ENCODE measurements at places on chromosomes 3 and 15.

DNA sequence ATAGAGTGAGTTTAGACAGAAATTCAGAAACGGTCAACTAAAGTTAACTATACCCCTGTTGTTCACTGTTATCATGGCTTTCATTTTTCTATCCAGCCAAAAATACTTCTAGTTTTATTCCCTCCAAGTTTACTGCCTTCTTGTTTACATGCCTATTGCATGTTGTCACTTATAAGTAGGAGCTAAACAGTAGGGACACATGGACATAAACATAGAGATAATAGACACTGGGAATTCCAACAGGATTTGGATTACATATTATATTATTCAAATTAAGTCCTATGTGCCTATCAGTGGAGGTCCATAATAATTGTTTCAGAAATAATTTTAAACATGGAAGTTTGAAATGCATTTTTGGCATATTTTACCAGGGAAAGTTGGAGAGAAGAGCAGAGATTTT is 269.1 kb upstream of the ZNF717 start:
- DNase-seq, result no peak

DNA sequence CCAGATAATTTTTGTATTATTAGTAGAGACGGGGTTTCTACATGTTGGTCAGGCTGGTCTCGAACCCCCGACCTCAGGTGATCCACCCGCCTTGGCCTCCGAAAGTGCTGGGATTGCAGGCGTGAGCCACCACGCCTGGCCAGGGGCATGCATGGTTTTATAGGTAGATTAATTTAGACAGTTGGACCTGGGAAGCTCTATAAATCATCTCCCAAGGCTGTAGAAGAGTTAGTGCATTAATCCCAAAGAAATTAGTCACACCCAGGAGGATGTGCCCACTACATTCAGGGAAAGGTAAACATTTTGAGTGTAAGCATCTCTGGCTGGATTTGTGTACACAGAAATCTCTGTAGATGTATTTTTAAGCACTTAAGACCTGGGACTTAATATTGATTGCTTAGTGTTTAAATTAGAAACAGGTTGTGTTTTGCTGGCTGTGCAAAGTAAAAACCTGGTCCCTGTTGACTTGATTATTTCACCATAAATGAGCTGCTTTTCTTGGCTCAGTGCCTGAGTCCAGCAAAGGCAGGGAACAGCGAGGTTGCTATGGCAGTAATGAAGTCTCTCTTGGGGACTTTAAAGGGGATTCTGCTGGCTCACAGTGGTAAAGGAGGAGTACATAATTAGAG is 19.2 kb downstream of the EXOSC7 start:
- peak; percentile 54 for DNase-seq

DNA sequence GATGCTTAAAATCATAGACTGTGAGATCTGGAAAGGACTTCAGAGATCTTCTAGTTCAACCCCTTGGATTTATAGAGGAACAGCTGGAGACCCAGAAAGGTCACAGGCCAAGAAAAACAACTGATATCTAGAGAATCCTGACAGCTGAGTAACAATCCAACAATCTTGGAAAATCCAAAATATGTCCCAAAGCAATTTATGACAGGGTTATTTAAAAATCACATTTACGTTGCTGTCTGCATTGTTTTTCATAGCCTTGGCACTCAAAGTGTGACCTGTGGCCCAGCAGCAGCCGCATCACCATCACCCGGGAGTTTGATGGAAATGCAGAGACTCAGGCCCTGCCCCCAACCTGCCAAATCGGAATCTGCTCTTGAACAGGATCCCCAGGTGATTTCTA is 78.8 kb downstream of the FBN1 start:
- no peak for DNase-seq

DNA sequence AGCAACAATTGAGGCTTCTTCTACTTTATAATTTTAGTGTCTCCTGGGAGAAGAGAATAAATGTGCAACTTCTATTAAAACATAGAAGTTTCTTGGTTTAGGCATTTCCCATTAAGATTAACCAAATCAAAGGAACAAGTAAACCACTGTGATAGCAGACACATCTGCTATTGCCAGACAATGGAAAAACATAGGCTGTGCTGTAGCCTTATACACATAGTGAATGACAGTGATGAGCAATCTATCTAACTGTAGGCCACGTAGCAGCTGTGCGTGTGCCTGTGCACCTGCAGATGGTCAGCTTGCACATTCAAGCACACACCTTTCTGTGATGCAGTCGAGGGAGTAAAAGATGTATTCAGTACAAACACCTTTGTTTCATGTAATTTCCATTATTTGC is 32.7 kb downstream of the GNB4 start:
- no peak for DNase-seq

DNA sequence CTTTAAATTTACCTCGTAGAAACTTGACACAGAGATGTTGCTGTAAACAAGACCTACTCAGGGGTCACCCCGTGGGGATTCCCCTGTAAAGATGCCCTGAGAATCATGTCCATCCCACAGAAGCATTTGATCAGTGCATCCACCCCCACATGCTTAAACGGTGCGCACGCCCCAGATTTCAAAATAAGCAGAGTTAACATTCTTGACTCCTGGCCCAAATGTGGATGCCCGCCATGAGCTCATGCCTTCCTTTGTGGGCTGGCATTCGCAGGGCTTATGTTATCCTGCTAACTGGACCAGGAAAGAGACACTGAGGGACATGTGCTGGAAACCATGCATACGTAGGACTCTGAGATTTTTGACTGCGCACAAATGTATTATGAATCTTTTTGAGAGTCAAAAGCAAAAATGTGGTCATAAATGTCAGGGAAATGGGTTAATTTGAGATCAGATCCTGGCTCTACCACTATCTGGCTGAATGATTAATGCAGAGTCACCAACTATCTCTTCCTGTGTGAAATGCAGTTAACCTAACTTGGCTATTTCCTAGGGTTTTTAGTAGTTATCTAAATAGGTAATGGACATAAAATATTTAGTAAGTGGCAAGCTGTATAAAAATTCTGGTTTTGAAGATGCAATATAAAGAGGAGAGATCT is 9.1 kb upstream of the TP63 start:
- no peak for DNase-seq

- no peak for DNase-seq
These were observed 105.1 kb upstream of the SLC6A6 start for GRCh38 chr3:14297305-14297704.

DNA sequence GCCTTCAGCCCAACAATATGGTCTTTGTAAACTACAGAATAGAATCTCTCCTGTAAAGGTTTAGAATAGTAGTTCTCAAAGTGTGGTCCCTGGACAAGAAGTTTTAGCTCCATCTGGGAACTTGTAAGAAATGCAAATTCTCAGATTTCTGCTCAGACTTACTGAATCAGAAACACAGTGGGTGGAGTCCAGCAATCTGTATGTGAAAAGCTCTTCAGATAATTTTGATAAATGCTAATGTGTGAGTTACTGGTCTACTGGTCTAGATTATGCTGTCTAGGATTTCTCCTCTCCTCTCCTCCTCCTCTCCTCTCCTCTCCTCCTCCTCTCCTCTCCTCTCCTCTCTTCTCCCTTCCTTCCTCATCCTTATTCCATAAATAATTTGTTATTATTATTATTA is 57.5 kb downstream of the RBMS3 start:
- DNase-seq, result no peak

GRCh38 chr3:106765342-106765741 is 611.9 kb upstream of the CCDC54 start:
- no peak for DNase-seq

DNA sequence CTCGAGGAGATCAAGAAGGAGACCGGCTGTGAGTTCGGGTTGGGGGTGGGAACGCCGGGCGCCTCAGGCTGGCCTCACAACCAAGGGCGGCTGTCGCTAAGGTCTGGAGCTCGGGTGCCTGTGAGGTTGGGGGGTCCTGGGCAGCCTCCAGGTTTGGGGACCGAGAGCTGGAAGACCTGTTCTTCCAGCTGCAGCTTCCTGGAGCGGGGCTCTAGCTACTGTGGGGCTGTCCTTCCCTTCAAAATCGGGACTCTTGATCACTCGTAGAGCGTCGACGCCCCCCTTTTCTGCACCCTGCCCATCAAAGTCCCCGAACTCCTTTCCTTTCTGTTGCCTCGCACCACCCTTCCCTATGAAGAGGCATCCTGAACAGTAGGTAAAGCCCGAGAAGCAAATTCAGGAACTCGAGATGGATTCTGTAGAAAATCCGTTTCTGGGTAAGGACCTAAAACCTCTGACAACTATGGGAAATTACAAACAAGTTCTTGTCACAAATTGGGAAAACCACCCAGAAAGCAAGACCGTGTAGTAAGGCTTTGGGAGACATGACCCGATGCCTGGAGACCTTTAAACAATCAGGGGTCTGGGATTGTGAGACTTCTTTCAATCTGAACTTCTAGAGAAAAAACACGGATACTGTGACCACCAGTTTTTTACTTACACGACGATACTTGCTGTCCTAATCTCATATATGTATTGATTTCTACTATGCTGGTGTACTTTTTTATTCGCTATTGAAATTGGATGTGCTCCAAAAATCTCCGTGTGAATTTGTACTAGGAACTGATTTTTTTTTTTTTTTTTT is 556 bp downstream of the CHP1 start:
- DNase-seq, result peak; percentile 28

DNA sequence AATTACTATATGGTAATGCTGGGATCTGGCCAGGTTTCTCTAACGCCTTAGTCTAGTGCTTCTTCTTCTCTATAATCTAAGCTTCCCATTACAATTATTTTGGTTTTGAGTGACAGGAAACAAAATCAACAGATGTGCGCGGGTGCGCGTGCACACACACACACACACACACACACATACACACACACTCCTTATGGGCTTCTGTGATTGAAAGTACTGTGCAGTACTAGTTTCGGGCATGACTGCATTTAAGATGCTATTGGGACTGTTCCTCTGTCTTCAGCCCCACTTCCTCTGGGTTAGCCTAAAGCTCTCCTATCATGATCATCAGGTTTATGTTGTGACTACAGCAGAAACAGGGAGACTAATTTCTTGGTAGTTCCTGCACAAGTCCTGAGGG is 32.2 kb downstream of the EPHB1 start:
- DNase-seq, result no peak

GRCh38 chr15:94294556-94294955 is 63.2 kb downstream of the MCTP2 start:
- peak; percentile 17 for DNase-seq

DNA sequence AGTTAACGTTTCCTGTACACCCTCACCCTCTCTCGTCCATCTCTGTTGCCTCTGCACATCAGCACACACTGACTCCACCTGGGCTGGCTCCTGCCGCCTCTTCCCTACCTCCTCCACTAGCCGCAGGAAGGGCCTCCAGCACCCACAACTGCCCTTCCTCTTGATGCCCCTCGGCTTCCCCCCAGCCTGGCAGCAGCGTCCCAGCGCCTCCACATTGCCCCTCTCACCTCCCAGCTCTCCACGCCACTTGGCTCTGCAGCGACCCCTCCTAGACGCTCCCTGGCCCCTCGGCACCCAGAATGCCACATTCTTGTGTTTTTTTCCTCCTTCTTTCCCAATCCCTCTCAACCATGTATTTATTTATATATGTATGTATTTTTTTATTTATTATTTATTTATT is 73.6 kb downstream of the ST8SIA2 start:
- no peak for DNase-seq

- DNase-seq, result no peak
These were observed 15.2 kb downstream of the NRROS start for GRCh38 chr3:196654735-196655090.

DNA sequence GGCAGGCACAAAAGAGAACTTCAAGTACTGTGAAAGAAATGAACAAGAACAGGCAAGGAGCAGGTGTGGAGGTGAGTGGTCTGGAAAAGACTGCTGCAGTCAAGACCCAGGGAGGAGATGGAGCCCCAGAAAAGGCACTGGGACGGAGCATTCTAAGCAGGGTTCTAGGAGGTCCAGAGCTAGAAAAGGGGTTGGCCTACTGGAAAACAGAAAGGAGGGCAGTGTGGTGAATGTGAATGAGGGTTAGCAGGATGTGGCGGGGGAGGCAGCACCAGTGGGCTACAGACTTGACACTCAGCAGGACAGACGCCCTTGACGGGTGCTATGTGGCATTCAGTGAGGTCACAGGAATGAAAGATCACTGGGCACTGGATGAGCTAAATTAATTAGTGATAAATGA is 75.7 kb downstream of the SENP2 start:
- no peak for DNase-seq

- no peak for DNase-seq
These were observed 18.2 kb upstream of the CLDN16 start for GRCh38 chr3:190369668-190370295.

DNA sequence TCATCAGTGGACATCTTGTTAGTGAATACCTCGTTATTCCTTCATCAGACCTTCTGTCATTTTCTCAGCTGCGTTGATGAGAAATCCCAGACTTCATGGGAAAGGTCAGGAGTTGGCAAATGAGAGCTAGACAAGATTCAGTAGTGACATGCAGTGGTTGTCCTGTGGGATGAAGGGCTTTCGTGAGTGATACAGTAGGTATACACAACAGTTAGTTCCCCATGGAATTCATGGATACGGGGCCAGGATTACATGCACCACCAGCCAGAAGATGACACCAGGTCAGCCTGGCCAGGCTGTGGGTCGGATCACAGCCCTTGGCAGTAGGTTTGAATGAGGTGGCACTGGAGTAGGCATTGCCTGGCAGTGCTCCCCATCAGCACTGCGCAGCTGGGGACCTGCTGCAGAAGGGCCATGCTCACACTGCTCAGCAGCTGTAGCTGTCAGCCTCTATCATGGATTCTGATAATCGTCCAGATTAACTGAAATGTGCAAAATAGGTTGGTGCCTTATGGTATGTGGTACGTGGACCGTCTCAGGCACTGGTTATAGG is 150.1 kb downstream of the SLCO3A1 start:
- DNase-seq, result no peak

GRCh38 chr3:70150599-70150998 is 151.1 kb downstream of the SAMMSON start:
- no peak for DNase-seq

DNA sequence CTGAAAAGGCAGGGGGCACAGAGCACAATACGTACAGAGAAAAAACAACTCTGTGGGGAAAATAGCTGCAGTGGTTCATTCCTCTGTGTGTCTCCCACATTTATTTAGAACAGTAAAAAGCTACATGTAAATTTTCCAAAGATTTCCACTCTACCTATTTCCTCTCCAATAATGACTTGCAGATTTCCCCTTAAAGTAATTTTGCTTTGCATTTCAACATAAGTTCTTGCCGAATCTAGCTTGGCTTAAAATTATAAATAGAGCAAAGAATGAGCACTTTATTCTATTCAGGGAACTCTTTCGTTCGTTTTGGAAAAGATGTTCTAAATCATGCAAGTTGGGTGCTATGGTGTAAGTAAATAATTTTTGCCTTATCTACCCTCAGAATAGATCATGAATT is 58.2 kb upstream of the NR2E3 start:
- DNase-seq, result no peak

- DNase-seq, result no peak
These were observed 78.2 kb downstream of the DAPK2 start for GRCh38 chr15:63968122-63968524.

DNA sequence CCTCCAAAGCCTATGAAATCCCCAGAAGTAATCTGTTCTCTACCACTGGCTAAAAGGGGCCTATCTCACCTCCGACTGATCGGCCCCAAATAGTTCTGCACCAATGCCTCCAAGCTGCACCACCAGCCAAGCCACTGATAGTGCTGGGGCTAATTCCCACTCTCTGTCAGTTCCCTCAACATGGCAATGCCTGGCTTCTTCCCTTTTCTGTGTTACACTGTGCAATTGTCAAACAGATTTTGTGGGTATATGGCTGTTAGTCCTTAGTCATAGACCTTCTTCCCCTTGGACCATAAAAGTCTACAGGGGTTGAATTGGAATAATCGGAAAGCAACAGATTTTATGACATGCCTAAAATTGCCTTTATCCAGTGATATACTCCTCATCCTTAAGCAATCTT is 9.3 kb upstream of the UBE2E2 start:
- no peak for DNase-seq

Measured in GM04503 (cell line).